Chondrocyte (in vitro differentiated cells): ENCODE measurements at places on chromosomes 16 and 17. TPM values are rescaled to one million over a fixed set of nuclear protein-coding genes. Genes with fewer than 3 reads are reported as not detected.

Gene SP6
- 0.05 to 0.15 TPM (median 0.08 TPM) in 3 replicates for total RNA-seq

Gene C17orf100
- 2.0 to 3.0 TPM (median 2.9 TPM) in 3 replicates for total RNA-seq

Gene DLX4
- total RNA-seq, result 0.12 TPM in 1 of 3 replicates, not detected in the others

Gene YPEL2
- total RNA-seq, result 41.9 to 52.2 TPM (median 52.1 TPM) in 3 replicates

Gene NOL11
- total RNA-seq, result 20.9 to 34.4 TPM (median 25.0 TPM) in 3 replicates

Gene GAST
- total RNA-seq, result not detected in 3 replicates

Gene MYH8
- total RNA-seq, result not detected in 3 replicates

Gene SLC6A2
- total RNA-seq, result not detected in 3 replicates

Gene MLKL
- total RNA-seq, result 2.7 to 3.4 TPM in 2 of 3 replicates, not detected in the other

Gene SHMT1
- 3.9 to 5.9 TPM (median 4.2 TPM) in 3 replicates for total RNA-seq

Gene AKTIP
- total RNA-seq, result 33.2 to 42.1 TPM (median 36.1 TPM) in 3 replicates

GRCh38 chr17:47929218-47930000, 12.0 kb upstream of the PNPO start:
- no peak for DNase-seq

DNA sequence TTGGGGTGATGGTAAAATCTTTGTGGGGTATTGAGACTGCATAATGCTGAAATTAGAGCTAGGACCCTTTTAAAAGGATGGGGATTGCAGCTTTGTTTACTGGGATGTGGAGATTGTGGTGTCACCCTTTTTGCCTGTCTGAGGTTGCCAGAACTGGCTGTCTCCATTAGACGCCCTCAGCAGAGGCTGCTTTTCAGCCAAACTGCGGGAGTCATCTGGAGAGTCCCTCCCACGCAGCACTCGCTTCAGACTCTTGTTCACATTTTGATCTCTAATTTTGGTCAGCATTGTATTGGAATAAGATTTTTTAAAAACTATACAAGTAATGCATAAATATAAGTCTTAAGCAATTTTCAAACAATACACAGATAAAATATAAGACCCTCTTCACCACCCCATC, 27.9 kb upstream of the JPT2 start:
- DNase-seq, result no peak

DNA sequence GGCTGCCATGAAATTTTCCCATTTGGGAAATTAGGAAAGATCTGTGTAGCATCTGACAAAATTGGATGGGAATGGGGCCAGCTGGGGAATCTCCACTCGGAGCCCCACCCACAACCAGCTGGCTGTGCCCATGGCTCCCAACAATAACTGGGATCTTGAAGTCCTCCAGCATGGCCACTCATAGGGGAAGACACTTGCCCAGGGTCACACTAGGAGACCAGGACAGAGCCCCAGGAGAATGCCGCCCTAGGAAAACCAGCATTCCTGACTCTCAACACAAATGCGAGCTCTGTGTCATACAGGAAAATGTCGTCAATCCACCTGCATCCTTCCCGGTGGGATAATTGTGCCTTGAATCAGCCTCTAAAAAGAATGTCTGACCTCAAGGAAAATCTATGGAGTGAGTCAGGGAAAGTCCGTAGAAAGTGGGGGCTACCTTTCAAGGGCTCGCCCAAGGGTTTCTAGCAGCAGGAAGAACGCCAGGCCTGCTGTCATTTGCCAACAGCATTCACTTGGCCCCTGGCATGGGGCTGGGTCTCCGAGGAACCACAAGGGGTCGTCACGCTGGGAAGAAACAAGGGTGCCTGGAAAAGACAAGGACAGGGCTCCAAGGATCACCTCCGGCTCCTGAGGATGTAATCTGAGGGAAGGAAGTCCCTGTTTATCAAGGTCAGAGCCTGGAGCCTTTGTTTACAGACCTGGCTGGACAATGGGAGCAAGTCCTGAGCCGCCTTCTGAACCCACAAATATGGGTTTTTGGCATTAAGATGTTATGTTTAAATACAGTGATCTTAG, 15.9 kb downstream of the CDH5 start:
- DNase-seq, result no peak

DNA sequence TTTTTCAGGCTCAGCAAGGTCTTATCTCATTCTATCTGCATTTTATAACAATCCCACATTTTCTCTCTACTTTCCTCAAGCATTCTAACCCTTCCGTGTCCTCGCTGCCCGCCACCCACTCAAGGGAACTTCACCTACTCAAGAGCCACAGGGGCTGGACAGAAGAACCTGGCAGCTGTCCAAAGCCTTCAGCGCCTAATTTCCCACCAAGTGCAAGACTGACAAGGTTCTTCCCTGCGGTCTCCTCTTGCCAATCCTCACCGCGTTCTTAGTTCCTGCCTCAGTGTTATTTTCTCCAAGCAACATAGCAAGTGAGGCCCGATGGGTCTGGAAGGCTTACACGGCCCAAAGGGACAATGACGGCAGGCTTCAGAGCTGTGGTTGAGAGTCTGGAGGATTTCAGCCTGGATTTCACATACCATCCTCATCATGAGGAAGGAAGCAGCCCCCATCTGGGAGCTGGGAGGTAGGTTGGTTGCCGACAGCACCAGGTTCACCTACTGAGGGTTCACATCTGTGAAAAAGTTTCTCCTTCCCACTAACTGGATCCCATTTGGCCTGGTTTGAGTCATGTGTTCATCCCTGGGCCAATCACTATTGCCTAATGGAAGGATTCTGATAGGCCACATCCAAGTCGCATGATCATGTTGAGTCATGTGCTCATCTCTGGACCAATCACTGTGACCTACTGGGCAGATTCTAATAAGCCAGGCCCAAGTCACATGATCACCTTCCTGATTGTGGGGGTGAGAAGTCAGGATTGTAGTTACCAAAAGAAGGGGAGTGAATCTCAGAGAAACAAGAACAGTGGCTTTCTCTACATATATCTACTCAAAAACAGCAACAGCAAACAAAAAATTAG, 108.2 kb downstream of the N4BP1 start:
- DNase-seq, result no peak

DNA sequence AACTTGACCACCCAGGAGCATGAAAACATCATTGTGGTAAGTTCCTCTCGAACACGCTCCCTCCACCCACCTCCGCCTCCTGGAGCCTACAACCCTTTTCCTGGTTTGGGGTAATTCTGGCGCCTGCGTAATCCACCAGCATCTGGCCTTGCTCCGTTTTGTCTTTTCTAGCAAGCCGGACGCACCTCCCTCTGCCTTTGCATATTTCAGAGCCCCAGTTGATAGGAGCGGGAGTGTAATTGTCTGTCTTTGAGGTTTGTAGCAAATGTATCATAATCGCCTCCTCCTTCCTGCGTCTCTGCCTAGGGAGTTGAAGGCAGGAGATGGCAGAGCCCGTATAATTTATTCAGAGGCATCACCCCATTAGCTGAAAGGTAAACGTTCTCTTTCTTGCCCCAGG, 121.3 kb upstream of the PLCG2 start:
- DNase-seq, result no peak

DNA sequence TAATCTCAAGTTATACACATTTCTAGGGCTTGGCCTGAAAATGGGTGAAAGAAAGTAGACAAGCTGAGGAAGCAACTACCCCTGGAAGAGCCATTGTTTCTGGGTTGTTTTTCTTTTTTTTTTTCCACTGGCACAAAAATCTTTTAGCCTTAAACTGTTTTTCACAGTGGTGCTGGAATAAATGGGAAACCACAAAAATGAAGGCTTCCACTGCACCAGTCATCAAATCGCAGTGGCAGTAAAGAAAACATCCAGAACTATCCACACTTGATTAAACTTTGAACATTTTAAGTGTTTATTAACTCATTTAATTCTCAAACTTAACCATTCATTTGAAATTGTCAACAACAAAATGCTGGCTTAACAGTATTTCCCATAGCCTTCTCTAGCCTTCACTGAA, 14.3 kb downstream of the CMTM4 start:
- no peak for DNase-seq

GRCh38 chr17:2180768-2181167, 122.8 kb downstream of the SMG6 start:
- no peak for DNase-seq

DNA sequence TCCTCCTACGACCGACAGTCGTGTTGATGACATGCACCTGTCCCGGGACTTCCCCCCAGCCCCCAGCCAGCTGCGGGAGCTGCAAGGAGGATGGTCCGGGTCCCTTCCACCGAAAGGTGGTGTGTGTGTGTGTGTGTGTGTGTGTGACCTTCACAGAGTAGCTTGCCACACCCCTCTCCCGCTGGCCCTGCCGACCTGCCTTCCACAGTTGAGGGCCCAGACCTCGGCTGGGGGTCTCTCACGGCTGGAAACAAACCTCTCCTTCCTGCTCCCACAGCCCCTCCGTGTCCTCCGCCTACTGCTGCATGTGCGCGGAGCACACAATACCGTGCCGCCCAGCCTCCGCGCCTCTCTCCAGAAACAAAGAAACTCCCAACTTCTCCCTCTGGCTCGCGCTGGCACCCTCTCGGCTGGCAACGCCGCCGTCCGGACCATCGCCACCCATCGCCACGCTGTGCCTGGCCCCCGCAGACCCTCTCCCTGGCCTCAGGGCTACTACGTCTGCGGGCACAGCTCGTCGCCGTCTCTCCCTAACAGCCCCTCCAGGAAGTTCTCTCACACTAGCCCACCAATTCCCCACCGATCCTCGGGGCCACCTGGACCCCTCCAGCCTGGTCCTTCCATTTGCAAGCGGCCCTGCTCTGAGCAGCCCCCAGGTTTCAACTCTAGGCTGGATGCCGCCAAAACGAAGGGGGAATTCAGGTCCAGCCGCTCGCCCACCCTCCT, 81.2 kb downstream of the TIMM22 start:
- no peak for DNase-seq

- DNase-seq, result no peak
These were observed 2.3 kb downstream of the METRNL start for GRCh38 chr17:83081684-83082201.

- no peak for DNase-seq
These were observed 883.6 kb downstream of the KCNJ2 start for GRCh38 chr17:71052971-71053370.

GRCh38 chr17:607361-608147, 107.1 kb downstream of the VPS53 start:
- DNase-seq, result no peak

DNA sequence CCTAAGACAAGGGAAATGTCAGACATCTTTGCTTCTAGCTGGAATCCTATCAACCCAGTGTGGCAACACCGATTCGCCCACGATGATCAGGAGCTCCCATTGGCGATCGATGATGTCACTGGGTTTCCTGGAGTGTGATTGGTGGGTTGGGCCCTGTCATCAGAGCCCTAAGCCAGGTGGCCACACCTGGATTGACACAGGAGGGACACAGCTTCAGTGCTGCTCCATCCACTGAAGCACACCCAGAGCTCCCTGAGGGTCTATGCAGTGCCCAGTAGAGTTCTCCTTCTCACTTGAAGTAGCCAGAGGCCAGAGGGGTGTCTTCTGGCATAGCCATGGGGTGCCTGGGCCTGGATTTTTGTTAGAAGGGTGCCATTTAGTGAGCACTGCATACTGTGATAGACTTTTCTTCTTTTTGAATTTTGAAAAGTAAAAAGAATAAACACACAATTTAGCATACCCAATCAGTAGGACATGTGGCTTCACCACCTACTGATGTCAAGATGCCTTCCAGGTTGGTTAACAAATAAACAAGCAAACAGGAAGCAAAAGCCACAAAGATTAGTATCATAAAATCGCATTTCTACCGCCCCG, 77.6 kb downstream of the CMIP start:
- DNase-seq, result peak; percentile 42

- no peak for DNase-seq
These were observed 776.1 kb downstream of the KCNJ2 start for GRCh38 chr17:70945386-70945785.

- no peak for DNase-seq
These were observed 20.1 kb upstream of the ALKBH5 start for GRCh38 chr17:18163547-18163946.

DNA sequence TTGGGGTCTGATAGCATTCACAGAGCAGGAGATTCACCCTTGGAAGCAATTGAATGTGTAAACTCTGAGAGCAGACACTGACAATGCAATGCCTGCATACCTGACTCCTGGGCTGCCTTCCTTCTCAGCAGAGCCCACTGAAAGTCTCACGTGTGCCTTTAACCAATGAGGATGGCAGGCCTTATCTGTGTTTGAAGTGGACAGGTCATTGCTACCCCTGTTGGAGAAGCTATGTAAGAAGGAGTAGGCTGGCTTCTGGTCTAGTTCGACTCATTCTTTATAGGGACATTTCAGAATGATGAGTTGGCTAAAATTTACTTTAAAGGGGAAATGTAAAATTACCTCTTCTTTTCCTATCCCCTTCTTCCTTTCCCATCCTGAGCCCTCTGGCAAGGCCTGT, 446.3 kb downstream of the SLC39A11 start:
- no peak for DNase-seq

GRCh38 chr17:80604670-80605010, 60.0 kb downstream of the RPTOR start:
- no peak for DNase-seq

DNA sequence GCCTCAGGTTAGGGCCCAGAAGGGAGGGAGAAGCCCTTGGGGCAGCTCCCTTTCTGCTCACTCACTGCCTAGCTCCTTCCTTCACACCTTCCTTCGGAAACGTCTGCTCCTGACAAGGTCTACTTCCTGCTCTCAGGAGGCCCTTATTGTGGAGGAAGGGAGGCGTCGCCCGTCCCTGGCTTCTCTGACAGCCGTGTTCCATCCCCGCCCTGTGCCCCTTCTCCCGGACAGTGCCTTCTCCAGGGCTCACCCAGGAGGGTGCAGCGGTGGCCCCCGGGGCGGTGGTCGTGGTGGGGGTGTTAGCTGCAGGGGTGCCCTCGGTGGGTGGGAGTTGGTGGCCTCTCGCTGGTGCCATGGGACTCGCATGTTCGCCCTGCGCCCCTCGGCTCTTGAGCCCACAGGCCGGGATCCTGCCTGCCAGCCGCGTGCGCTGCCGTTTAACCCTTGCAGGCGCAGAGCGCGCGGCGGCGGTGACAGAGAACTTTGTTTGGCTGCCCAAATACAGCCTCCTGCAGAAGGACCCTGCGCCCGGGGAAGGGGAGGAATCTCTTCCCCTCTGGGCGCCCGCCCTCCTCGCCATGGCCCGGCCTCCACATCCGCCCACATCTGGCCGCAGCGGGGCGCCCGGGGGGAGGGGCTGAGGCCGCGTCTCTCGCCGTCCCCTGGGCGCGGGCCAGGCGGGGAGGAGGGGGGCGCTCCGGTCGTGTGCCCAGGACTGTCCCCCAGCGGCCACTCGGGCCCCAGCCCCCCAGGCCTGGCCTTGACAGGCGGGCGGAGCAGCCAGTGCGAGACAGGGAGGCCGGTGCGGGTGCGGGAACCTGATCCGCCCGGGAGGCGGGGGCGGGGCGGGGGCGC, 231.9 kb downstream of the SEC14L1 start:
- DNase-seq, result peak; percentile 90

- DNase-seq, result peak; percentile 17
These were observed 52.9 kb upstream of the LGALS9 start for GRCh38 chr17:27577884-27578717.
